Lung (tissue), 17 donors: ENCODE measurements at places on chromosomes 5 and 9.

GRCh38 chr5:66567474-66567873 lies 28.7 kb upstream of the MAST4 start:
- DNase-seq: no peak

DNA sequence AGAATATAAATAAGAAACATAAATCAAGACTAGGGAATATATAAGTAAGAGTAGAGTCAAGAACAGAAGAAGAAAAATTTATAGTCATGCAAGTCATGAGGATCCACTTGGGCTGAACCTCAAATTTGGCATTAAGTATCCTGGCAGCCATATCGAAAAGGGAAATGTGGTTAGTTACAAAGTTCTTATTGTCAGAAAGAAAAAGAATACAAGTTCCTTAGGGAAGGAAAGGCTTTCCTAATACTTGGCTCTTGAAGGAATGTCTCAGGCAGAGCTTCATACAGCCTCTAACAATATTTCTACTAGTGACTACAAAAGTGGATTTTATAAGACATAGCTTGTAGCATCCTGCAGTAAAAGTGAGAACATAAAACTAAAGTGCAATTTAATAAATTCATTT lies 45.4 kb downstream of the TMEM252 start:
- no peak for DNase-seq

- no peak for DNase-seq
Observed at GRCh38 chr5:163631856-163632255, 126.4 kb downstream of the MAT2B start.

- no peak for DNase-seq
Observed at GRCh38 chr5:112691758-112692157, 45.9 kb upstream of the APC start.

- DNase-seq: peak; percentile 65
Observed at GRCh38 chr5:72555871-72556270, 48.7 kb upstream of the ZNF366 start.

DNA sequence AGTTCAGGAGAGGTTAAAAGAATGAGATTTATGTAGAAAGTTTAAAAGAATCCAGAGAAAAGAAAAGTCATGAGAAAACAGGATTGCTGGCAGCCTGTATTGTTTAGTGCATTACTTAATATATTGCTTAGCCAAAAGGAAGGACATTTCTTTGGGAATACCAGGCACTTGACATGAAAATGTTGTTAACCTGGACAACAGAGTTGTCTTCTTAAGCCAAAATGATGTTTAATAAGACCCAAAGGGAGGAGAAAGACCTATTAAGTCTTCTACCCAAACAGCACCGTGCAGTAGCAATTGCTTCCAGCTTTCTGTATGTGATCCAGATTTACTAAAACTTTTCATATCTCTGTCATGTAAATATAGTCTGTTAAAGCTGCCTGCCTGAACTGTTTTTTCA lies 74.0 kb upstream of the PRLR start:
- DNase-seq: no peak

GRCh38 chr5:133688391-133688790 lies 76.0 kb upstream of the FSTL4 start:
- no peak for DNase-seq

- DNase-seq: no peak
Observed at GRCh38 chr9:128610897-128611296, 45.8 kb downstream of the DYNC2I2 start.
